ENCODE measurements at places on chromosomes 16 and 17. TPM values are rescaled to one million over a fixed set of nuclear protein-coding genes. Genes with fewer than 3 reads are reported as not detected.
A peak's percentile ranks its signal among the peaks of the same experiment; 100 is the strongest.

GRCh38 chr16:53080345-53081031, 25.7 kb downstream of the CHD9 start:
- no peak for DNase-seq

GRCh38 chr16:30741461-30741914, 6.7 kb upstream of the PHKG2 start:
- peak; percentile 63 for DNase-seq

The SCNN1B gene
- total RNA-seq = 0.35 TPM

The KRTAP2-3 gene
- total RNA-seq = not detected

- peak; percentile 27 for DNase-seq
These were observed 36.3 kb downstream of the OR1D5 start for GRCh38 chr17:3026856-3027751.

DNA sequence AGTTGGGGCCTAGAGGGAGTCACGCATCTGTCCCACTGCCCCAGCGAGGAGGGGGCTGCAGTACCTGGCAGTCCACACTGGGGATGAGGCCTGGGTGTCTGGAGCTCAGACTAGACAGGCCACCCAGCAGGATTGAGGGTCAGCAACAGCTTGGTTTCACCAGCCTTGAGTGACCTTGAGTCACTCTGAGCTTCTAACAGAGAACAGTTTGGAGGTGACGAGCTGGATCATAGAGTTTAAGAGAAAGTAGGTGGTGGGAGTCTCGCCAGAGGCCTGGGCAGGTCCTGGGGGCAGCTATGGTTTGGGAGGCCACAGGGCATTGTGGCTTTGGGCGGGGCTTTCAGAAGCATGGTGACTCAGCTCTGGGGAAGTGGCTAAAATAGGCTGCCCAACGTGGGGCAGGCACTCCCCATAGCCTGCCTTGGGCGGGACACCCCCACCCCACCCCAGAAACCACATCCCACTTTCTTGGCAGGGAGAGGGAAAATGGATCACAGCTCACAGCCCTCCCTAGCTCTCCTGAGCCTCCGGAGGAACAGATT, 20.5 kb downstream of the CDC42EP4 start:
- peak; percentile 25 for DNase-seq

The TNP2 gene
- not detected for total RNA-seq

The MKS1 gene
- total RNA-seq = 24.8 TPM

Data from H9 (cell line).